MG63 (cell line): ENCODE measurements at places on chromosomes 4 and X.

DNA sequence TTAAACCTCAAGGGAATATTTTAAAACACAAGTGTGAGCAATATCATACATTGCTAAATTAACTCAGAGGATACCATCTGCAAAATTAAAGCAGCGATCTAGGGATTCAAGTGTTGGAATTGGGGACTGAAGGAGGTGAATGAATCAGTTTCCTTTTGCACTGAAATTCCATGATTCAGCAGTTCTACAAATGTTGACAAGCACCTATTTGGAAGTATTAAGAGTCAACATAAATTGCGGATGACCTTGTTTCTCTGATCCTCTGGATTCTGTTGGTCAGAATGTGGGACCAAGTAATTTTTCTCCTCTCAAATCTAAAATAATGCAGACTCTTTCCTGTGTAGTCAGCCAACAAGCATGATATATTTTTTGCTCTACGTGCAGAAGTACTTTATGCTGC, 78.8 kb downstream of the LDB2 start:
- DNase-seq = no peak

- no peak for DNase-seq
Observed at GRCh38 chr4:112277705-112278448, 7.8 kb downstream of the TIFA start.

DNA sequence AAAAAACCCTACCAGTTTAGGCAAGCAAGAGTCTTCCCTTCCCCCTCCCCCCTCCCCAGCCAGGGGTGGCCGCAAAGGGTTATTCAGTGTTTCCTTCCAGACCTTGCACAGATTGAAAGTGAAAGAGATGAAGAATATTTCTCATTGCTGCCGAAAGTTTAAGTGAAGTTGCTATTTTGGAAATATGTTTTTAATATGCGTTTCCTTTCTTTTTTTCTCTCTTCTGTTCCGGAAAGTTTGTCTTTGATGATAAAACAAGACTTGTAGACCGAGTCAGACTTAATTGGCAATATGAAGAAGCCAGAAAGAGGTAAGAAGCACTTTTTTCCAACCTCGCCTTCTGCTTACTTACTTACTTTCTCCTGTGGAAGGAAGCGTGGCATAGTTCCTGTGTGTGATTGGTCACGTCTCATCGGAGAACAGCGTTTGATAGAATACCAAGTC, 58.5 kb upstream of the CLCN4 start:
- no peak for DNase-seq

DNA sequence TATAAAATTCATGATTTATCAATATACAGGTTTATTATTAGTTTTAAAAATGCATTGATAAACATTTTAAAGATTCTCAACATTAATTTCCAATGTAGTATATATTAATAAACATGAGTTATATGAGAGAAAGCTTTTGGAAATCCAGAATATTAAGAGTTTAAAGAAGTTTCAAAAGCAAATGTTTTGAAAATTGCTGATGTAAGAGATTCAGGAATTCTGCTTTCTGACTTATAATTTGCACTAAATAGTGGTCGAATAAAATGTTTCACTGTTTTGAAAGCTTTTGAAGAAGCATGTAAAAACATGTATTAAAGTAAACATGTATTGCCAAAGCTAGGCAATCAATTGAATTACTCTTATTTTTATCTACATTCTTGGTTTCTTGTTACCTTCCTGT, 151.2 kb upstream of the CXorf51B start:
- DNase-seq = no peak

GRCh38 chr4:68810919-68811318, 4.9 kb upstream of the UGT2B10 start:
- DNase-seq = no peak

- no peak for DNase-seq
Observed at GRCh38 chrX:129111081-129111798, 412.1 kb downstream of the SMARCA1 start.

DNA sequence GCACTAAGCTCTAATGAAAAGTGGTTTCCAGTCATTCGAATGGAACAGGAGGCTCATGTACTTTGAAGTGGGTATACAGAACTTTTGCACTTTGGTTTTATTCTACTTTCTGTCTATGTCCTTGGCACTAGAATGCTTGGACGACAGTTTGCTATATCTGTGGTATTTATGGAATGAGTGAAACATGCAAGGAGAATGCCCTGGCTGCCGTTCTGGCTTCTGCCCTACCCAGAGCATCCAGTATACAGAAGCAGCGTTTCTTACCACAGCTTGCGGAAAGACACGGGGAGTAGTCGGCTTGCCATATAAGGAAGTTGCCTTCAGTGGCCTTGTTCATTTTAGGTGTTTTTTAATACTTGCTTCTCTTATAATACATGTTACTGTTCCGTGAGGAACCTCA, 98.0 kb downstream of the TBL1X start:
- peak; percentile 89 for DNase-seq

DNA sequence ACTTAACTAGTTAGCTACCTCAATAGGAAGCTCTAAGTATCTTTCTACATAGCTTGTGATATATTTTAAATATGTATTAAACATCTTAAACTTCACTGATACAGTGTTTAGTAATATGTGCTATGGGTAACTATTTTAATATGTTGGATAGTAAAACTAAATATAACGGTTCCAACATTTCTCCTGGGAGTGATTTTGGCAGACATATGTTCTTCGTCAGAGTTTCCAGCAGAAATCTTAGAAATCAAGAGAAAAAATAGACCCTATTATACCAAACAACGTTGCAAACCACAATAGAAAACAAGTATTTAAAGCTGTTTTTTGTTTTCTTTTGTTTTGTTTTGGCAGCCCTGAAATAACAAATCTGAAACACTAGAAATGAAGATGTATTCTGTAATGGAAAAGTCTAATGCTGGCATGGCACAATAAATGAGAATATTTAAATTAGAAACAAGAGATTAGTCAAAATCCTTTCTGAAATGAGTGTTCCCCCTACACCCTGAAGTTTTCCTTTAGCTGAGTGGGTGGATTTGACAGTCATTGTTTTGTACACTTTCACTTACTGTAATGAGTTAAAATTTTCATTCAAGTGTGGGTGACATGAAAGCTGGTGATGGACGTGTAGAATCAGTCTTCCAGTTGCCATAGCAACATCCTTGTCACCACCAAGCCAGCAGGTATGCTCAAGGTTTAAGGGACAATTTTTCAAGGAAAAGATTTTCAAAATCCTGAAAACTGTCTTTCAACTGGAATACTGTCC, 233.5 kb downstream of the SCFD2 start:
- no peak for DNase-seq

- no peak for DNase-seq
Observed at GRCh38 chr4:73053974-73054480, 15.5 kb downstream of the COX18 start.

- DNase-seq = peak; percentile 81
Observed at GRCh38 chr4:85842540-85842939, 367.6 kb downstream of the ARHGAP24 start.

DNA sequence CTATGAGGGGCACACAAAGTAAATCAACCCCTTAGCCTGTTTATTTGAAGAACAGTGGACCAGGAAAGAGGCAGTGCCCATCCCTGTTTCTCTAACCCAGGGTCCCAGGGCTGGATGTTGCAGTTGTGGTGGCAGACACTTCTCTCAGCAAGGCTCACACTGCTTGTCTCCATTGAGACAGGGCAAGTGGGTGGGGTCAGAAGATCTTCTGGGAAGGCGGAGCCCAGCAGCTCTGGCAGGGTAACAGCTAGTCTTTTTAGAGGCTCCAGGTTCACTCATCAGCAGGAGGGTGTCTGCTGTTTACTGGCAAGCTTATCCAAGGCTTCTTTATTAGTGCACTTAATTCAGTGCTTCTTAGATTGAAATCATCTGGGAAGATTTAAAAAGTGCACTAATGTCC, 659.8 kb upstream of the DIPK2B start:
- no peak for DNase-seq

GRCh38 chrX:120468071-120468470, 1.0 kb downstream of the LAMP2 start:
- no peak for DNase-seq

GRCh38 chr4:77123411-77123810, 33.6 kb upstream of the CCNG2 start:
- DNase-seq = no peak

- DNase-seq = no peak
Observed at GRCh38 chrX:18151649-18152048, 69.0 kb downstream of the BEND2 start.

DNA sequence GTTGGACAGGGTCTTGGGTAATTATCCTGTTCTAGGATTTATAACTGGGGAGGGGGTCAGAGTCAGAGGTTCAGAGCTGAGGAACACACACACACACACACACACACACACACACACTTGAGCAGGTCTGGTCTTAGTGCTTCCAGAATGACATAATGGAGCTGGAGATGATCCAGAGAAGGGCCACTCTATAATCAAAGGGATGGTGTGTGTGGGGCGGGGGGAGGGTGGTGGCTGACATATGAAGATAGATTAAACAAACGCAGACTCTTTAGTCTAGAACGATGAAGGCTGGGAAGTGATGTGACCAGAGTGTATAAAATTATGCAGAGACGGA, 434 bp upstream of the TMEM255A start:
- DNase-seq = no peak

DNA sequence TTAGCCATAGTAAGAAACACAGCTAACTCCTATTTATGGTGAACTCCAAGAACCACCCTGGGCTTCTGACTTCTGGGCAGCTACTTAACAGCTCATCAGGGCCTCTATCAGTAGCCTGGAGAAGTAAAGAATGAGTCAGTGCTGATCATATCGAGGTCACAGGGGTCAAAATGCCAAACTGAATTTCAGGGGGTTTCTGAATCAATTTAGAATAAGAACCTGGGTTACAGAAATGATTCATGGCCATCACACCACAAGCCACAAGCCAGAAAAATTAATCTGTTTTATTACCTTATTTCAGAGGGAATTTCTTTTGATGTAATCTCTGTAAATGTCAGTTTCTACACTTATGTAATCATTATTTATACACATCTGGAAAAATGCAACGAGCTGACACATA, 64.4 kb downstream of the CHST7 start:
- DNase-seq = peak; percentile 22

- DNase-seq = no peak
Observed at GRCh38 chr4:180634306-180634705, 1608.9 kb upstream of the TENM3 start.

- DNase-seq = no peak
Observed at GRCh38 chrX:30308263-30309138, 689 bp downstream of the NR0B1 start.

GRCh38 chrX:8346892-8347291, 117.7 kb upstream of the VCX3B start:
- DNase-seq = no peak

DNA sequence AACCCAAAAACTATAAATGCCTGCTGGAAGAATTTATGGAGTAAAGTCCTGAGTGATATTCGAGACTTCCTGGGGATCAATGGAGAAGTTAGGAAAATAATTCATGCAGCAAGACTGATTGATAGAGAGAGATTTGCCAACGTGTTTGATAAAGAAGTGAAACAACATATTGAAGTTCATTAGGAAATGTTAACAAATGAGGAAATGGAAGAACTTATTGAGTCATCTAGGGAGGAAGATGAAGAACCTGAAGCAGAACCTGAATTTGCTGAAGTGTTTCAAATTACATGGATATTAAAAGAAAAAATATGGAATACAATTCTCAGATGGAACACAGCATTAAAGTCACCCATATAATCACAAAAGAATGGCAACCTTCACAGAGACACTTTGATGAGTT, 39.0 kb downstream of the DDX60 start:
- DNase-seq = no peak

GRCh38 chr4:113700602-113701150, 60.9 kb downstream of the CAMK2D start:
- DNase-seq = no peak

GRCh38 chr4:44448521-44449461, at the start of gene KCTD8:
KCTD8 (minus strand) TSS chr4:44448809.
- peak; percentile 77 for DNase-seq

DNA sequence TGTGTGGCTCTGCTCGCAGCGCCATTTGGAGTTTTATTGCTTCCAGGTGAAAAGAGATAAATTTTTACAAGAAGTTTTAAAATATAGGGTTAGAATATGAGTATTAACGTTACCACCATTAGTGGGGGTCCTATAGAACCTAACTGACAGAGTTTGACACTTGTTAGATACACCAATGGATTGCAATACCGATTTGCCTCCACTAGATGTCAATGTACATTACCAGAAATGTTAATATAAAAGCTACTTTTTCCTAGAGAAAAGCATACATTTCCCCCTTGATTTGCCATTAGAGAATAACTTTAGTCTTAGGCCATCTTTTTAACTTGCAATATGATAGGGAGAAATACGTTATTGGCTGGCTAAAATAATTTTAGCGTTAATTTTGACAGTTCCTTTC, 108.4 kb downstream of the LINC00632 start:
- DNase-seq = no peak

DNA sequence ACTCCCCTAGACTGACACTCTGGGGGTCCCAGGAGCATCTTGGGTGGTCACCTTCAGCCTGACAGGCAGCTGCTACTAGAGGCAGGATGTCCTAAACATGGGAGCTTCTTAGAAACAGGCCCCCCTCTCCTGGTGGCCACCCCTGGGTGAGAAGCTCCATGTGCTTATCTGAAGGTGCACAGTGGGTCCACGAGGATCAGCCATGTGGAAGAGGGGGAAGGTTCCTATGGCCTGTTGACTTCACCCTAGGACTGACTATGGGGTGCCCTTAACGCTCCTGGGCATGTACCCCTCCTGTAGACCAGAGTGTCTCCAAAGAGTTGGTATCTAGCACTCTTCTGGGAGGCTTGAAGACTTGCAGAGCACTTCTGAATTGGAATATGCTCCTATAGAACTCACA, 22.9 kb upstream of the WDR1 start:
- no peak for DNase-seq

DNA sequence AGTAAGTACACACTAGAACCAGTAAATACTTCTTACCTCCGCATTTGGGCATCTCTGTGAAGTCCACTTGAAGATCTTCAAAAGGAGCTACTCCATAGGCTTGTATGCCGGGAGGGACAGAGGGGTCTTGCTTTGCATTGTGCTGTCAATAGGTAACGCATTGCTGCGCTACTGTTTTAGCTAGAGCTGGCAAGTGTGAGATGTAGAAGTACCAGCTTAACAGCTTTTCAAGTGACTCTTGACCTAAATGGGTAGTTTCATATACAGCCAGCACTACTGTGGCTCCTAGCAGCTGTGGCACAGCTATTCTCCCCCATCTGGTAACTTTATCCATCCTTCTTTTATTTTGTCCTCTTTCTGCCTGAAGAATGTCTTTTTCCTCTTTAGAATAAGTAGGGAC, 205.3 kb upstream of the KLF8 start:
- DNase-seq = no peak
